Stimulated activated naive CD4-positive, alpha-beta T cell treated with Interleukin-2 at 50 U/mL for 16 hours (primary cell): ENCODE measurements at places on chromosomes 16 and 17.

DNA sequence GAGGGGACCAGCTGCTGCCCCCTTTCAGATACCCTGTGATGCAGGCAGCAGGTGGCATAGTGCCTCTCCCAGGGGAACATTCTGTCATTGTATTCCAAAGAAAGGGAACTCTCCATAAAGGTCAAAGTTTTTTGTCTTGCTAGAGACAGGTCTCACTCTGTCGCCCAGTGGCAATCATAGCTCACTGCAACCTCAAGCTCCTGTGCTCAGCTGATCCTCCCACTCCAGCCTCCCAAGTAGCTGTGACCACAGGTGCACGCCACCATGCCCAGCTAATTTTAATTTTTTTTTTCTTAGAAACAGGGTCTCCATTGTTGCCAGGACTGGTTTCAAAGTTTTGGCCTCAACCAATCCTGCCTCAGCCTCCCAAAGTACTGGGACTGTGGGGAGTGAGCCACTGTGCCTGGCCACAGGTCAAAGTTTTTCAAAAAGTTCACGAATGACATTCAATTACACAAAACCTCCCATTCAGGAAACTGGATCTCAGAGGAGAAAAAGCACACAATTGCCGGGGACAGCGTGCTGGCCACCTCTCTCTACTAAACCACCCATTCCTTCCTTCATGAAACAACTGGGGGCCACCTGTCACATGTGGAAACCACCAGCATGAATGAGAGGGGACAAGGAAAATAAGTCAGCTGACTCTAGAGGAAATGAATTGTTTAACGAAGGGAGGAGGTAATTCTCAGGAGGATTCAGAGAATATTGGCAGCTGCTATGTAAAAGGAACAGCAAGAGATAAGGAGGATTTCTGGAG, 80.0 kb downstream of the MARCHF10 start:
- no peak for DNase-seq

DNA sequence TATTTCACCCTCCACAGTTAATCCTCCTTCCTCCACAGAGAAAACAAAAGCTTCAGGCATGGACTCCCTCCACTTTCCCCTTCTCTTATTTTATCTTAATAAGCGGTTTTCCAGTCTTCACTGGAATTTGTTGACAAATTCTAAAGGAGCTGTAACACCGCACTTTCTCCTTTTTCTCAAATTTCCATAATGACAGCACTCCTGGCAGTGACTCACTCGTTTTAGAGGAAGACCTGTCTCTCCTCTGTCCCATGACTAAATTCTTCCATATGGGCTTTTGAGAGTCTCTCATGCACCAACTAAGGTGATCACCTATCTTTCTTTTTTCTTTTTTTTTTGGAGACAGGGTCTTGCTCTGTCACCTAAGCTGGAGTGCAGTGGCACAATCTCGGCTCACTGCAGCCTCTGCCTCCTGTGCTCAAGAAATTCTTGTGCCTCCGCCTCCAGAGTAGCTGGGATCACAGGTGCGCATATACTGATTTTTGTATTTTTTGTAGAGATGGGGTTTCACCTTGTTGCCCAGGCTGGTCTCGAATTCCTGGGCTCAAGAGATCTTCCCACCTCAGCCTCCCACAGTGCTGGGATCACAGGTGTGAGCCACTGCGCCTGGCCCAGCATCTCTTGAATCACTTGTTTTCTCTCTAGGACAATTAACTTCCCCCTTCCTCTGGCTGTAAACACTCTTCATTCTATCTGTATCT, 7.7 kb downstream of the ITGAM start:
- DNase-seq, result no peak

DNA sequence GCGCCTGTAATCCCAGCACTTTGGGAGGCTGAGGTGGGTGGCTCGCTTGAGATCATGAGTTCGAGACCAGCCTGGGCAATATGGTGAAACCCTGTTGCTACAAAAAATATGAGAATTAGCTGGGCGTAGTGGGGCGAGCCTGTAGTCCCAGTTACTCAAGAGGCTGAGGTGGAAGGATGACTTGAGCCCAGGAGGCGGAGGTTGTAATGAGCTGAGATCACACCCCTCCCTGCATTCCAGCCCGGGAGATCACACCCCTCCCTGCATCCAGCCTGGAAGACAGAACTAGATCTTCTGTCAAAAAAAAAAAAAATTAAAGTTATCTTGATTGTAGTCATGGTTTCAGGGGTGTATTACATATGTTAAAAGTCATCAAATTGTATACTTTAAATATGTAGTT, 26.8 kb upstream of the GLG1 start:
- no peak for DNase-seq

- no peak for DNase-seq
Observed at GRCh38 chr17:20263595-20263994, 203.7 kb downstream of the LGALS9B start.

DNA sequence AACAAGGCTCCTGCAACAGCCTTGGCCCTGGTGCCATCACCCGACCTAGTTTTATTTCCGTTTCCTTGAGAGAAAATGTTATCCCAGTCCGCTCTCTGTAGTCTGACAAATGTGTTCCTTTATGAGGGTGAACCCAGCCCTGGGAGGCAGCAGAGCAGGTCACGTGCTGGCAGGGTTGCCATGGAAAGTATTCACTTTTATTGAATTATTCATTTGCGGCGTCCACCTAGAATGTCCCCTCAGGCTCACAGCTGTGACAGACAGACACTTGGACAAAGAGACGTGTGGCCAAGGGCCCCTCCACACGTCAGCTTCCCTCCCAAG, 90.0 kb downstream of the WSCD1 start:
- DNase-seq, result no peak

GRCh38 chr17:34579017-34579946, at the start of gene TMEM132E:
TMEM132E (plus strand) TSS chr17:34579582; CDS start chr17:34581077, 1,495 bp downstream.
- no peak for DNase-seq

GRCh38 chr17:72850410-72851118, 241.9 kb downstream of the SLC39A11 start:
- DNase-seq, result no peak

DNA sequence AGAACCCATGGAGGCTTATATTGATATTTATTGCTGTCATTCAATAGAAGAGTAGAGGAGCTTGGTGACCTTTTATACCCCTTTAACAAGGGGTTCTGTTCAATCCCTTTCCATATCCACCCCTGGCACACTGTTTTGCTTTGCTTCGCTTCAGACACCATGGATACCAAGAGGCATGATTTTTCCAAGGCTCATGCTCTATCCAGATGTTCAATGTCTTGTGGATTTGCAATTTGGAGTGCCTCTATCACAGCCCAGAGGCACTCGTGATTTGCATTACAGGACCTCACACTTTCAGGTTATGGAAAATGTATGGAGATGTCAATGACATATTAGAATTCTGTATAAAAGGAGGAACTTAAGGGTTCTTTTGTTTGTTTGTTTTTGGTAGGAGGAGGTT, 21.5 kb downstream of the CFAP20 start:
- DNase-seq, result no peak

- DNase-seq, result no peak
Observed at GRCh38 chr16:85473909-85474620, 139.1 kb upstream of the GSE1 start.

DNA sequence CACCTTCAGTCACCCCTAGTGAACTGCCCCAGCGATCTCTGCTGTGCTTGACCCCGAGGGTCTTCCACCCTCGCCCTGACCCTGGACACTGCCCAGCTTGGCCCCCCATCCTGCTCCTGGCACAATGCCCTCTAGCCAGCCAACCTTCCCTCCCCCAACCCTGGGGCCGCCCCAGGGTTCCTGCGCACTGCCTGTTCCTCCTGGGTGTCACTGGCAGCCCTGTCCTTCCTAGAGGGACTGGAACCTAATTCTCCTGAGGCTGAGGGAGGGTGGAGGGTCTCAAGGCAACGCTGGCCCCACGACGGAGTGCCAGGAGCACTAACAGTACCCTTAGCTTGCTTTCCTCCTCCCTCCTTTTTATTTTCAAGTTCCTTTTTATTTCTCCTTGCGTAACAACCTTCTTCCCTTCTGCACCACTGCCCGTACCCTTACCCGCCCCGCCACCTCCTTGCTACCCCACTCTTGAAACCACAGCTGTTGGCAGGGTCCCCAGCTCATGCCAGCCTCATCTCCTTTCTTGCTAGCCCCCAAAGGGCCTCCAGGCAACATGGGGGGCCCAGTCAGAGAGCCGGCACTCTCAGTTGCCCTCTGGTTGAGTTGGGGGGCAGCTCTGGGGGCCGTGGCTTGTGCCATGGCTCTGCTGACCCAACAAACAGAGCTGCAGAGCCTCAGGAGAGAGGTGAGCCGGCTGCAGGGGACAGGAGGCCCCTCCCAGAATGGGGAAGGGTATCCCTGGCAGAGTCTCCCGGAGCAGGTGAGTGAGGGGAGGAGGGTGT, at the start of gene TNFSF13:
TNFSF13 (plus strand) TSS at position 207 of the 776 bp plus-strand sequence; CDS start at position 497, 290 bp downstream.
- DNase-seq, result no peak

DNA sequence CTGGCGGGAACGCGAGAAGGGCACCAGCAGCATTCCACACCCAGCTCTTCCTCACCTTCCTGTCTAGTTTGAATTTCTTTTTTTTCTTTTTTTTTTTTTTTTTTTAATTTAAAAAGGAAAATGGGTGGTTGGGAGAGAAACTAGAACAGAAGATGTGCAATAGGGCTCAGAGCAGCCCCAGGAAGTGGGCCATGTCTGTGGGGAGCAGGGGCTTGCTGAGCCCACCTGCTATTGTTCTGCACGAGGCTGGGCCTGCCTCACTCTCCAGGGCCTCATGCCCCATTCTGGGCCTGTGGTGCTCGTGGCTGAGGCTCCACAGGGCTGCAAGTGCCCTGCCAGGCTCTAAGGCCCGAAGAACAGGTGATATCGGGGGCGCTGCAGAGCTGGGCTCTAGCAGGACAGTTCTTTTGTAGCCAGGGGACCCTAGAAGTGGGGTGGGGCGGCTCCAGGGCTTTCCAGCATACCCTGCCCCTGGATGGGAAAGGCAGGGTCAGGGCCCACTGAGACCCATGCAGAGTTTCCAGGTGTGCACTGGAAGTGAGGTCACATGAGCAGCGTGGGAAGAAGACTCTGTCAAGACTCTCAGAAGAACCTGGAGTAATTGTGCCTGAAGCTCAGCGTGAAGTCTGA, 12.4 kb downstream of the MRPL27 start:
- DNase-seq, result no peak

GRCh38 chr16:57049678-57050077, 42.7 kb upstream of the CPNE2 start:
- DNase-seq, result no peak

GRCh38 chr17:728911-729310, 3.5 kb upstream of the TLCD3A start:
- DNase-seq, result no peak

GRCh38 chr17:73096211-73096610, 3.7 kb upstream of the SLC39A11 start:
- no peak for DNase-seq

- no peak for DNase-seq
Observed at GRCh38 chr16:48426244-48427141, 41.3 kb upstream of the SIAH1 start.

DNA sequence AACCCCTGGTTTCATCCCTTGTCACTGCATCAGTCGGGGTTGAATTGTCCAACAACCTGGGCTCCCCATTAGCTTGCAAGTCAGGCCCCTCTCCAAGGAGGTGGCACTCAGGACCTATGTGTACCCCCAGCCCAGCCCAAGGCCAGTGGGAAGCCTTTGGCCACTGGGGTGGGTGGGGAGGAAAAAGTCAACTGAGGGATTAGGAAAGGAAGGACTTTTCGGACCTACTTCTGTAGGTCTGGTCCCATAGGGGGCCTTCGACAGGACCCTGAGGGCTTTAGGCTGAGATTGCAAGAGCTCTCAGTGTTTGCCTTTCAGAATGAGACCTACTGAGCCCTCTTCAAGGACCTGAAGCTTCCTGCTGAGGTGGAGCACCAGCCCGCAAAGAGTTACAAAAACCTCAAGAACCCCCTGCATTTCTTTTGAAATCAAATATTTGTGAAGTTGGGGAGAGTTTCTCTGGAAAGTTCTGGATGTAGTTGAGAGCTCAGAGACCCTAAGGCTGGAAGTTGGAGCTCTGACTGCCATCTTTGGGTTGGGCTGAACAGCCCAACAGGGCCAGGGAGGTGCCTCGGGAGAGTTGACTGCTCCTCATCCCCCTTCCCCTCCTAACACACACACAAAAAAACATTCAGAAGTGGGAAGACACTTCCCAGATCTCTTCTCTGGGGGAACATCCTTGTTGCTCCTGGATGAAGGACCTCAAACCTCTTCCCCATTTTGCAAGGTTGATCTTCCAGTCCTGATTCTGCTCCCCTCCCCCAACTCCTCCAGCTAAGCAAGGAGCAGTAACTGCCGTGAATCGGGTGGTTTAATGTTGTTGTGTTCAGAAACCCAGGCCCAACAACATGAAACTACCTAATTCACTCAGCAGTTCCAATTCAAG, 5.8 kb upstream of the HOXB9 start:
- DNase-seq, result no peak

- DNase-seq, result no peak
Observed at GRCh38 chr16:14963281-14964173, 11.3 kb upstream of the PDXDC1 start.

- DNase-seq, result no peak
Observed at GRCh38 chr16:86505185-86505898, 5.0 kb upstream of the FOXF1 start.

DNA sequence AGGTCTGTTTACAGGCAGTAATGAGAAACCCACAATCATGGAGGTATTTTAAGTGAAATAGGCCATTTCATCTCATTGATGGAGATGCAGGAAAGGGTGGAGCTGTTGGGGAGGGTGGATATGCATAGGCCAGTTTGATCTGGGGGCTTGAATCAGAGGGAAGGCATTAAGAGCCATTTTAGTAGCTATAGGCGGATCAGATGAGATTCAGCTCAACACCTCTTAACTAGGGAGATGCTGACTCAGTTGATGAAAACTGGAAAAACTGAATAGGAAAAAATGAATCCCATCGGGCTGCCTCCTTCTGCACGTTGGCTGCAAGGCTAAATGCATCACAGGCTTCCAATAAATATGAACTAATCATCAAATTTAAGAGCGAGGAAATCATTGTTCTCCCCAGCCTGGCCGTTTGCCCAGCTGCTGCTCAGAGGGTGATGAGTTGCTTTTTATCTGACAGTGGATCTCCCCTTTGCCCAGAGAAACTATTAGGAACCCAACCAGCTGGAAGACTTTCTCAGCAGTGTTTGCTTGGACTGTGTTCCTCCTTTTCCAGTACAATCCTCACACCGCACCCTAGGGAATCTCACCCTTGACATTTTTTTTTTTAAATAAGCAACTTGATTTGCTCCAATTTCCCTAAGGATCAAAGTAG, 149.6 kb downstream of the SOX9 start:
- no peak for DNase-seq

- DNase-seq, result no peak
Observed at GRCh38 chr16:53090591-53091411, 36.0 kb downstream of the CHD9 start.

GRCh38 chr17:38322156-38322779, 21.5 kb downstream of the GPR179 start:
- DNase-seq, result peak; percentile 47

- no peak for DNase-seq
Observed at GRCh38 chr17:5527601-5528250, 41.4 kb downstream of the MIS12 start.

DNA sequence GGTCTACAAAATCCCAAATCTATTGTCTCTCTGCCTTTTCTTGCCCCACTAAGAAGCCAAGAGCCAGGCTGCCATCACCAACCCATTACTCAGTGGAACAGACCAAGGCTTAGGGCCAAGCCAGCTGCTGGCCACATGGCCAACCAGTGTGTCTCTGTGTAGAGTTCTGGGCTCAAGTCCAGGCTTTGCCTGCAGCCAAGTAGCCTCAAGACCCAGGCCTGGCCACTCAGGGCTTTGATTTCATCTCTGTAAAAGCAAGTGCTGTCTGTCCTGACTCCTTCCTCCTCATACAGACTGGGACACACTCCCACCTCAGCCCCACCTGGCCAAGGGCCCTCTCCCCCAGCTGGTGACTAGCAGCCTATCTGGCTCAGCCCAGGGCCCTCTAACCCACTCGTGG, 14.6 kb downstream of the SREBF1 start:
- DNase-seq, result no peak
